ENCODE measurements at places on chromosomes 2 and 18. TPM values are rescaled to one million over a fixed set of nuclear protein-coding genes. Genes with fewer than 3 reads are reported as not detected.

Gene CNTNAP5
- total RNA-seq: not detected

Gene SERPINB4
- not detected for total RNA-seq

Gene GMCL1
- total RNA-seq: 10.2 TPM

Gene GALNT13
- 22.8 TPM for total RNA-seq

Gene DSEL
- 0.06 TPM for total RNA-seq

Gene SERPINB10
- not detected for total RNA-seq

Gene IL36G
- total RNA-seq: not detected

Gene CCNT2
- total RNA-seq: 18.3 TPM

Gene NOL4
- not detected for total RNA-seq

Gene FAM161A
- total RNA-seq: 8.6 TPM

Gene C2orf80
- 7.4 TPM for total RNA-seq
